NCI-H146 (cell line): ENCODE measurements at places on chromosomes 1 and 21.

DNA sequence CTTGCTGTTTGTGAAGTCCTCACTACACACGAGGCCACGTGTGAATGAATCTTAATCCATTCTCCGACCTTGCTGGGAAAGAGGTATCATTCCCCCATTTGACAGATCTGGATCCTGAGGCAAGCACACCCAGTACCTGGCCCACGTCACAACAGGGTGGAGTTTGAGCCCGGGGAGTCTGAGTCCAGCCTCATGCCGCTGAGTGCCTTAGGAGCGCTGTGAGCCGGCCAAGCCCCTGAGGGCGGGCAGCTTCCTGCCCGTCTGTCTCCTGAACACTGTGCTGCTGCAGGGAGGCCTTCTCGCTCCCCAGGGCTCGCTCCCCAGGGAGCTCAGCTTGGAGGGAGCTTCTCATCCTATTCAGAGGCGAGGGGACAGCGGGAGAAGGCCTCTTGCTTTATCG lies 29.7 kb downstream of the SLC45A1 start:
- peak; percentile 38 for DNase-seq

GRCh38 chr1:85047472-85048295 lies 616 bp downstream of the MCOLN3 start:
- peak; percentile 16 for DNase-seq

GRCh38 chr21:17441370-17441769 lies 71.5 kb upstream of the CXADR start:
- no peak for DNase-seq

DNA sequence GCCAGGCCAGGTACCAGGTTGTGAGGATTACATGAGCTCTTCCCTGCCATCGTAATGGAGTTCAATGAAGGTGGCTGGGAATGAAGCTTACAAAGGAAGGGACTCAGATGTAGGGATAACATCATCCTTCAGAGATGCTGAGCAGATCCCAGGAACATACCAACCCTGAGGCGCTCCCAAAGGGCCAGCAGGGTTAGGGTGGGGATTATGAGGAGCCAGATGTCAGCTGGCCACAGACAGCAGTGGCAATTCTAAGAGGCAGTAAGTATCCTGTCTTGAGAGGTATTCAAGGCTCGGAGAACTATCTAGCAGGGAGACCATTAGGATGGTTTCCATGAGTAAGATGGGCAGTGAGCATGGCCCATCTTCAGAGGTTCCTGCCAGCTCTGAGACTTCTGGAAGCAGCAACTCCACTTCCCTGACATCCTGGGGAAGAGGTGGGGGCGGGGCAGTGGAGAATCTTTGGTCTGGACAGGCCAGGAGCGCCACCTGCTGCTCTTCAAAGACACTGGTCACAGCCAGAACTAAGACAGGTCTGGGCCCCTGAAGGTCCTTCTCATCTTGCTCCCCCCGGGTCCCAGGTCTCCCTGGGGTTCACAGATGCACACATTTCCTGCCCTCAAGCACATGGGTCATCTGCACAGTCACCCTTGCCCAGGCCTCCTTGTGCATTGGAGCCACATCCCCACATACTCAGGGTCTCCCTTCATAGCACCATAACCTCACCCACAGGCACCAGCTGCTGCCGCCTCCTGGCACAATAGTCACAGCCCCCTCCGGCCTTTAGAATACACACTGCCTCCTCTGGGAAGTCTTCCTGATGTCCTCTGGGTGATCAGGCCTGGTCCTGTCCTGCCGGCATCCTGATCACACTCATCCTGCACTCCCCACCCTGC lies 2.7 kb upstream of the SDC3 start:
- DNase-seq: peak; percentile 58

DNA sequence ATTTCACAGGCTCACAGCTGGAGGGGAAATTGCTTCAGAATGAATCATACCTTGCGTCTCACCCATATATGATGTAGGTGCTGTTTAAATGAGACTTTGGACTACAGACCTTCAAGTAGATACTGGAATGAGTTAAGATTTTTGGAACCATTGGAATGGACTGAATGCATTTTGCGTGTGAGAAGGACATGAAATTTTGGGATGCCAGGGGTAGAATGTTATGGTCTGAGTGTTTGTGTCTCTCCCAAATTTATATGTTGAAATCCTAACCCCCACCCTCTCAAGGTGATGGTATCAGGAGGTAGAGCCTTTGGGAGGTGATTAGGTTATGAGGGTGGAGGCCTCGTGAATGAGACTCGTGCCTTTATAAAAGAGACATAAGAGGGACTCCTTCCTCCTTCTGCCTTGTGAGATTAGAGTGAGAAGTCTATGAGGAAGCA lies 41.4 kb downstream of the KCNK1 start:
- no peak for DNase-seq
